ENCODE measurements at places on chromosomes 13 and 19.
A peak's percentile ranks its signal among the peaks of the same experiment; 100 is the strongest.

DNA sequence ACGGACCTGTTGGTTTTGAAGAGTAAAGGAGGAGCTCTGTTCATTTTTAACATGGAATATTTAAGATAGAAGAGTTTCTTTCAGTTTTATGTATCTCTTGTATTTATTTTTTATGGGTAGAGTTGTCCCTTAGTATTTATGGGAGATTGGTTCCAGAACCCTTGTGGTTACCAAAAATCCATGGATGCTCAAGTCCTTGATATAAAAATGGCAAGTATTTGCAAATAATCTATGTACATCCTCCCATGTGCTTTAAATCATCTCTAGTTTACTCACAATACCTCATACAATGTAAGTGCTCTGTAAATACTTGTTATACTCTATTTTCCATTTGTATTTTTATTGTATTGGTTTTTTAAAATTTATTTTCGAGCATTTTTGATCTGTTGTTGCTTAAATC is 63.1 kb downstream of the TM9SF2 start:
- DNase-seq, result no peak

- DNase-seq, result no peak
These were observed 27.8 kb downstream of the MBNL2 start for GRCh38 chr13:97249796-97250495.

- no peak for DNase-seq
These were observed 311.4 kb upstream of the MAB21L1 start for GRCh38 chr13:35787937-35788336.

- no peak for DNase-seq
These were observed 209.0 kb downstream of the FGF14 start for GRCh38 chr13:102192858-102193257.

DNA sequence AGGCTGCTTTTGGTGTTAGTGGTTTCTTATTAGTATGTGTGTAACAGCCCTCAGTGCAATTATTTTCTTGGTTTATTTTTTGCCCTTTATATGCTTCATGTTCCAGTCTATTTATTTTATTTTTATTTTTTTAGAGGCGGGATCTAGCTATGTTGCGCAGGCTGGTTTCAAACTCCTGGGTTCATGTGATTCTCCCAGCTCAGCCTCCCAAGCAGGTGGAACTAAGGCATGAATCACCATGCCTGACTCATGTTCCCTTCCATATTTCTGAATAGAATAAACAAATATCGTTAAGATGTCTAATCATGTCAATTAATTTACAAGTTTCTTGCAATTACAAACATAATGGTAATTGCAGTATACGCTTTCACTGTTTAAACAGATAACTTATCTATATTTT is 11.7 kb downstream of the SKA3 start:
- no peak for DNase-seq

DNA sequence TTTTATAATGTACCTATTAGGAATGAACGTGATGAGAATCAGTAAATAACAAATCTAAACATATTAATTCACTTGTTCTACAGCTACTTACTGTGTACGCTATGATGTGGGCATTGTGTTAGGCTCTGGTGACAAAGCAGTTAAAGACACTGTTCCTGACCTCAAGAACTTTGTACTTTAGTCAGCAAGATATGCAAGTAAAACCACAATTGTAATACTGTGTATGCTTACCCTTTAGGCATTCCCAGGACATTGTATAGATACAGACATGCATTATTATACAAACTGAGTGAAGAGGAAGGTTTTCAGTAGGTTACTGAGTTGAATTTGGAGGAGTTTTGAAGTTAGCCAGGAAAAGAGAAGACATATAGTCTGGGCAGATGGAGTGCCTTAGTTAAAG is 435.8 kb downstream of the HS6ST3 start:
- DNase-seq, result no peak

DNA sequence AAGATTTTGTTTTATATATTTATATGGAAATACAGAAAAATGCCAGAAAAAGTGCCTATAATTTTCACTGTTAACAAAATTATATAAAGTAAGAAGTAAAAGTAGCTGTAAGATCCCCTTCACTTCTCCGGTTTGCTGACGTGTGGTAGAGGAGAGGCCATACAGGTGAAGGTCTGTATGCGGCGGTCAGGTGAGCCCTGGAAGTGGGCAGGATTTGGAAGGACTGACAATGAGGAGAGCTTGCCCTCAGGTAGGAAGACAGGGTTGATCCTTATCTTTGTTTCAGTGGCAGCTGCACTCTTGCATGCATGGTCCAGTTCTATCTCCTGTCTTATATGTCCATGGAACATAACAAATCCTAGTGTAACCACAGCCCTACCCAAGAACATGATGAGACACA is 16.9 kb upstream of the TFDP1 start:
- no peak for DNase-seq

GRCh38 chr13:27079421-27079958 is 92.1 kb downstream of the USP12 start:
- DNase-seq, result no peak

DNA sequence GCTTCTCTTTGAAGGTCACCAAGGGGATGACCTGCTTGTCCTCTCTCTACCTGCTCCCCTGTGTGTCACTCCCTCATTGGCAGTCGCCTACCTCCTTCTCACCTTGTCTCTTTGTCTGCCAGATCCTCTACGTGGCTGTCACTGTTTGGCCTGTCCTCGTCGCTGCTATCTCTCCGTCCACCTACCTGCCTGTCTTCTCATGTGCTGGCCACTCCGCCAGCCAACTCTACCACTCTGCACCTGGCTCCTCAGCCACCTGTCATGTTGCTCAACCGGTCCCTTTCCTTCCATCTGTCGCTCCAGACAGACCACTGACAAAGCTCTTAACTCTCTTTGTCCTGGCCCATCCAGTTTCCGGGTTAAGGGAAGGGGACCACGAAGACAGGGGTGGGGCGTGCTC is at the start of gene KLK12:
TSS of gene KLK12 (minus strand) at position 299 of the 400 bp plus-strand sequence. CDS start 381 bp downstream, outside the sequence.
- no peak for DNase-seq

DNA sequence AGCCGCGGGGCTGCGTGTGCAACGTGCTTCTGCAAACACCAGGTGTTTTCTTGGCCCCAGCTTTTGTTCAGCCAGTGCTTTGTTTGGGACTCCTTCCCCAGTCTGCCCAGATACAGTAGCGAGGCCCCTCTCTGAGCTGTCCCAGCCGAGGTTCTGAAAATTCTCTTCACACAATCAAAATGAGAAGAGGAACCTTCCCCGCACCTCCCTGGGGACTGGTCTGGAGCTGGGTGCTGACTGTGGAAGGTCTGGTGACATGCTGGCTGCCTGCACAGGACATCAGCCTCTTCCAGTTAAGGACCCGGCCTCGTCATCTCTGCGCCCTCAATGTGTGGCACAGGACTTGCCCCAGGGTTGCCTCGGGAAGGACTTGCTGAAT is 4.2 kb downstream of the ATP4A start:
- no peak for DNase-seq

DNA sequence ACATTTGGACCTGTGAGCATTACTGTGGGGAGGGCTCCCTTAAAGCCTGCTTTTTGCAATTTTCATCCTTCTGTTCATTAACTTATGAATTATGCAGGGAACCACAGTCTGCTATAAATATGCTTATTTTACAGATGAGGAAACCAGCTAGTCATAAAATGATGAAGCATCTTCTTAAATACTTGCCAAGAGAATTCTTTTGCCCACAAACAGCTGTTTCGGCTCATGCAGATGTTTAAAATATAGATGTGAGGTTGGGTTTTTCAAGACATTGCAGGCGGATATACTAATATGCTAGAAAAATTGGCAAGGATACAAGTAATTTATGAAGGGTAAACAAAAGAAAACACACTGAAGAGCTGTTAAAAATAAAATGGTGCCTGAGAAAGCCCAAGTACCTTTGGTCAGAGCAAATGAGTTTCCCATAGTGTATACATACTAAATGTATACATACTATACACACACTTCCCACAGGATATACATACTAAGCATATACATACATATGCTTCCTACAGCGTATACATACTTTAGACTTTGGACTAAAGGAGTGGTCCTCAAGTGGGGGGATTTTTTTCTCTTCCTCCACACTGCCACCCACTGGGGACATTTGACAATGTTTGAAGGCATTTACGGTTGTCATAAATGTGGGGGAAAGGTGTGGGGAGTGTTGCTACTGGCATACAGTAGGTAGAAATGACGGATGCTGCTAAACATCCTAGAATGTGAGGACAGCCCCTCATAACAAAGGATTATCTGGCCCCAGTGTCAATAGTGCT is 164.9 kb upstream of the CSNK1A1L start:
- DNase-seq, result no peak

GRCh38 chr13:39306639-39307589 is 268.7 kb downstream of the NHLRC3 start:
- DNase-seq, result no peak

GRCh38 chr13:36051082-36051481 is 80.1 kb downstream of the DCLK1 start:
- no peak for DNase-seq

DNA sequence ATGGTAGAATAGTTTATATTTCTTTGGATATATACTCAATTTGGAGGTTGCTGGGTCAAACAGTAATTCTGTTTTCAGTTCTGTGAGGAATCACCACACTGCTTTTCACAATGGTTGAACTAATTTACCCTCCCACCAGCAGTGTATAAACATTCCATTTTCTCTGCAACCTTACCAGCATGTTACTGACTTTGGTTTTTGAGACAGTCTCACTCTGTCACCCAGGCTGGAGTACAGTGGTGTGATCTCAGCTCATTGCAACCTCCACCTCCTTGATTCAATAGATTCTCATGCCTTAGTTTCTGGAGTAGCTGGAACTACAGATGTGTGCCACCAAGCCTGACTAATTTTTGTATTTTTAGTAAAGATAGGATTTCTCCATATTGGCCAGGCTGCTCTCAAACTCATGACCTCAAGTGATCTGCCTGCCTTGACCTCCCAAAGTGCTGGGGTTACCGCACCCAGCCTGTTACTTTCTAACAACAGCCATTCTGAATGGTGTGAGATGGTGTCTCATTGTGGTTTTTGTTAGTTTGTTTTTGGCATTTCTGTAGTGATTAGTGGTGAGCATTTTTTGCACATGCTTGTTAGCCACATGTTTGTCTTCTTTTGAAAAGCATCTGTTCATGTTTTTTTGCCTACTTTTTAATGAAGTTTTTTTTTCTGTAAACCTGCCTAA is 12.5 kb downstream of the ZNF714 start:
- no peak for DNase-seq

DNA sequence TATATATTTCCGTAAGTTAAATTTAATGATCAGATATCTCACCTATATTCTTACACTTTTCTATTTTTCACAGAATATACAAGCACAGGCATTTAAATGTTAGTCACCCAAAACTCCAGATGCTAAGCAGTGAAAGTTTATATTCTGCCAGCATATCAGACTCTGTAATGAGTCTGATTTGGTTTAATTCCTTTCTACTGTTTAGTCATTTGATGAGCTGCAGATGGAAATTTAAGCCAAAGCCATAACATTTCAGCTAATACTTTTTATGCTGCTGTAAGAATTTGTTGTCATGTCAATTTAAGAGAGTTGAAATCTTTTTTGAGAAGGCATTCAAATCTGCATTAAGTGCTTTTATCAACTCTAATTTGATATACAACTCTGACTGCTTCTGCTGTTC is 8.0 kb downstream of the FRY start:
- DNase-seq, result no peak

DNA sequence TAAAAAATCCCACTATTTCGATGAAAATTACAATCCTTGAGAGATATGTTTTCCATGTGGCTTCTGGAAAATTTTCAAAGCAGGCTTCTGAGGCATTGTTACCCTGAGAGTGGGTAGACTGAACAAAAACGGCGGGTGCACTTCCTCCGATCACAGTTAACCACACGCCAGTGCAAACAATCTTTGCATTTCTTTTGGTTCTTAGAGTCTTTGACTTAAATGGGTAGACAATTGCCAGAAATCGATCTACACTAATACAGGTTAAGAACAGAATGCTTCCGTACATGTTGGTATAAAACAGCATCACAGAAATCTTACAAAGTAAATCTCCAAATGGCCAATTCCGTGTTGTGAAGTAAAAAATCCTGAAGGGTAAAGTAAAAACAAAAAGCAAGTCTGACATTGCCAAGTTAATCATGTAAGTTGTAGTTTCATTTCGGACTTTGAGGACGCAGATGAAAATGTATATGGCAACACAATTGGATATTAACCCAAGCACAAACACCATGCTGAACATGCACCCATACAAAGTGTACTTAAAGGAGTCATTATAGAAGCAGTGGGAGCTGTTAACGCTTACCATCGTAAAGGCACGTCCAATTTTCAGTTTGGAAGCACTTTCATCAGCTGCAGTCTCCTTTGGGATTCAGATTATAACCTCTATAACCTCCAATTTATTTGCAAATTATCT is 927 bp downstream of the LPAR6 start:
- no peak for DNase-seq

GRCh38 chr19:46118136-46118535 is 6.4 kb downstream of the IGFL3 start:
- DNase-seq, result no peak

- peak; percentile 96 for DNase-seq
These were observed 476.4 kb downstream of the FOXO1 start for GRCh38 chr13:40189898-40190630.

- no peak for DNase-seq
These were observed 649.3 kb upstream of the ARGLU1 start for GRCh38 chr13:107217251-107217650.

- DNase-seq, result no peak
These were observed 859.9 kb upstream of the SLC10A2 start for GRCh38 chr13:103926118-103926517.

GRCh38 chr19:41363371-41363752 is 587 bp downstream of the B9D2 start:
- DNase-seq, result no peak

- no peak for DNase-seq
These were observed 40.7 kb upstream of the DOCK9 start for GRCh38 chr13:99018418-99019180.

- no peak for DNase-seq
These were observed 11.4 kb upstream of the PEPD start for GRCh38 chr19:33532859-33533460.

GRCh38 chr13:21670006-21670882 is 629 bp upstream of the FGF9 start:
- DNase-seq, result no peak

GRCh38 chr13:33816912-33817311 is 1.0 kb upstream of the RFC3 start:
- no peak for DNase-seq

- no peak for DNase-seq
These were observed 427.0 kb downstream of the UQCRFS1 start for GRCh38 chr19:28785971-28786370.

DNA sequence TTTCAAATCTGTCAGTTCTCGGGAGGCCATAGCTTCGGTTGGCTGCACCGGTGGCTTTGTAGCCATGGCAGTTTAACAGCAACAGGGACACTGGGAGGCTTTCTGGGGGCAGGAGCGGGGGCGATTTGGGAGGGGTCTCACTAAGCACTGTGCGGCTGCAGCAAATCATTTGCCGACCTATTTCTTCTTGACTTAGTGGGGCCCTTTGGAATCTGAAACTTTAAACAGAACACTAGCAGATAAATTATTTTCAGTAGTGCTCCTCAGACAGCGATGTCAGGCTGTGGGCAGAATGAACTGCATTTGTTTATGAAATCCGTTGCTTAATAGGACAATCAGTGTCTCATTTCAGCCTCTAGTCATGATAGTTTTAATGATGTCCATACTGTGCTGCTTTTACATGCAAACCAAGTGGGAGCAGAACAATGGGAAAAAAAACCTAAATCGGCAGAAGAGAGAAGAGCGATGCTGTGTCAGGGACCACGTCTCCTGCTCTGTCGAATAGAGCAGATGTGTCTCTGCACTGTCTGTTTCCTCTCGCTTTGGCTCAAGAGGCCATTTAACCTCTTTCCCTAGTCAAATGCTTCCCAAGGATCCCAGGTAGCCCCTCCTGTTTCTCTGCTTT is 211.9 kb downstream of the OLFM4 start:
- no peak for DNase-seq

GRCh38 chr13:64810750-64811149 is 2419.4 kb downstream of the PCDH9 start:
- no peak for DNase-seq

GRCh38 chr19:51783372-51783771 is 11.6 kb upstream of the FPR3 start:
- no peak for DNase-seq
